GM23248 (cell line): ENCODE measurements at places on chromosomes 6 and 20. TPM values are rescaled to one million over a fixed set of nuclear protein-coding genes. Genes with fewer than 3 reads are reported as not detected.

DNA sequence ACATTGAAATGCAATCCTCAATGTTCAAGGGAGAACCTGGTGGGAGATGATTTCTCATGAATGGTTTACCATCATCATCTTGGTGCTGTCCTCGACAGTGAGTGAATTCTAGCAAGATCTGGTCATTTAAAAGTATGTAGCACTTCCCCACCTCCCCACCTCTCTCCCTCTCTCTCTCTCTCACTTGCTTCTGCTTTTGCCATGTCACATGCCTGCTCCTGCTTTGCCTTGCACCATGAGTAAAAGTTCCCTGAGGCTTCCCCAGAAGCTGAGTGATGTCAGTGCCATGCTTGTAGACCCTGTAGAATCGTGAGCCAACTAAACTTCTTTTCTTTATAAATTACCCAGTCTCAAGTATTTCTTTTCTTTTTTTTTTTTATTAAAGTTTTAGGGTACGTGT, 60.5 kb downstream of the DST start:
- no peak for DNase-seq

- no peak for DNase-seq
These were observed 344.5 kb downstream of the KIF16B start for GRCh38 chr20:16228722-16229121.

DNA sequence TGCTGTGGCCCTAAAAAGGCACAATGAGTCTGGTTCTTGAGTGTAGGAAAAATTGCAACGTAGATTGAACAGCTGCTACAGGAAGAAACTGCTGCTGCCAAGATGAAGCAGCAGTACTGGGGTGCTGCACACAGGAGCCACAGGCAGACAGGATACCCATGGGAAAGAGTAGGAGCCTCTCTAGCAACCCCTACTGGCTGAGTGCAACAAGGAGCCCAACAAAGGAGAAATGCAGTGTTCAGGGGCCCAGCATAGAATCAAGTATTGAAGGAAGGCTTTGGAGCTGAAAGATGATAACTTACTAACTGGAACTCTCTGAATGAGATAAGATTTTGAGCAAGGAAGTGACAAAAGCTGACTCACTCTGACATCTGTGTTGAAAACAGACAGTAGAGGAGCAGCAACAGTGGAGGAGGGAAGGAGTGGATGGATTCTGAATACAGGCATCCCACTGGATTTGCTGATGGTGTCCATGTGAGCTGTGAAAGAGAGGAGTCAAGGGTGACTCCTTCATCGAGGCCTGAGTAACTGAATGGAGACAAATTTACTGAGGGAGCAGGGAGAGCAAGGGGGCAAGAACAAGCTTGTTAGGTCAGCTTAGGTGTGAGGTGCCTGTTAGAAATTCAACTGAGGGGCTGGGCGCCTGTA, 534.7 kb upstream of the JARID2 start:
- DNase-seq: peak; percentile 91

The ERGIC3 gene
- 345 and 477 TPM in 2 replicates for total RNA-seq

DNA sequence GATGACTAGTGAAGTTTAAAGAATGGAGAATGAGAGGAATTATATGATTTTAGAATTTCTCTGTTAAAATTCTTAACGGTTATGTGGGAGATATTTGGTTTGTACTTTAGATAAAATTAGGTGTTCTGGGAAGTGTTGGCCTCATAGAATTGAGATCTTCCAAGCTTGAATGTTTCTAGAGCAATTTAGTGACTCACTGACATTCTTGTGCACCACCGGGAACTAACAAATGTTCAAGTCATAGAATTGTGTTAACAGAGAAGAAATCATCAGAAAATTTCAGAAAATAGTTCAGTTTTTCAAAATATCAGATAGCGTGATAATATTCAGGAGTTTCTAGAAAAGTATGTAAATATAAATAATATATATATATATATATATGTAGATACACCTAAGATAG, 67.9 kb upstream of the BMP5 start:
- DNase-seq: peak; percentile 77

DNA sequence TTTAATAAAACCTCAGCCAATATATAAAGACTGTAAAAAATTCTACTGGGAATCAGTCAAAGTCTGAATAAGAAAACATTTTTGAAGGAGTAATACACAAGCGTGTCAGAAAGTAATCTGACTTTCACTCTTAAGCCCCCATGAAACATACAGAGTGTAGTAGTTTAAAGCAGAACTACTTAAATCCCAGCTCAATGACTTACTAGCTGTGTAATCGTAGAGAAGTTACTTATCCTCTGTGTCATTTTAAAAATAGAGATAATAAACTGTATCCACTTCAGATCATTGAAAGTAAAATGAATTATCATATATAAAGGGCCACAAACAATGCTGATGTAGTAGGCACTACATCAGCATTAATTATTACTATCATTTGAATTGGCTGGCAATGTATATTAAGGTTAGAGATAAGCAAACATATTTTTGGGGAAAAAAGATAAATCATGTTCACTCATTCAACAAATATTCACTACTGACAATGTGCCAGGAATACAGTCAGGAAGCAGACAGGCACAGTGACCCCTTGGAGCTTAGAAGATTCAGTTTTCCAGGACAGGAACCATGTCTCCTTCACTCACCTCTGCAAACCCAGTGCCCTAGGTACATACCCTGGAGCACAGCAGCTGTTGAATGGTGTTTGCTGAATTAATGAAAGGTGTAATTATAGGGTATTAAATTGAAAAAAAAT, 14.4 kb downstream of the REPS1 start:
- peak; percentile 64 for DNase-seq

The RGS17 gene
- total RNA-seq: 0.25 and 1.1 TPM in 2 replicates

- DNase-seq: no peak
These were observed 123.2 kb upstream of the TMEM170B start for GRCh38 chr6:11414176-11414963.

DNA sequence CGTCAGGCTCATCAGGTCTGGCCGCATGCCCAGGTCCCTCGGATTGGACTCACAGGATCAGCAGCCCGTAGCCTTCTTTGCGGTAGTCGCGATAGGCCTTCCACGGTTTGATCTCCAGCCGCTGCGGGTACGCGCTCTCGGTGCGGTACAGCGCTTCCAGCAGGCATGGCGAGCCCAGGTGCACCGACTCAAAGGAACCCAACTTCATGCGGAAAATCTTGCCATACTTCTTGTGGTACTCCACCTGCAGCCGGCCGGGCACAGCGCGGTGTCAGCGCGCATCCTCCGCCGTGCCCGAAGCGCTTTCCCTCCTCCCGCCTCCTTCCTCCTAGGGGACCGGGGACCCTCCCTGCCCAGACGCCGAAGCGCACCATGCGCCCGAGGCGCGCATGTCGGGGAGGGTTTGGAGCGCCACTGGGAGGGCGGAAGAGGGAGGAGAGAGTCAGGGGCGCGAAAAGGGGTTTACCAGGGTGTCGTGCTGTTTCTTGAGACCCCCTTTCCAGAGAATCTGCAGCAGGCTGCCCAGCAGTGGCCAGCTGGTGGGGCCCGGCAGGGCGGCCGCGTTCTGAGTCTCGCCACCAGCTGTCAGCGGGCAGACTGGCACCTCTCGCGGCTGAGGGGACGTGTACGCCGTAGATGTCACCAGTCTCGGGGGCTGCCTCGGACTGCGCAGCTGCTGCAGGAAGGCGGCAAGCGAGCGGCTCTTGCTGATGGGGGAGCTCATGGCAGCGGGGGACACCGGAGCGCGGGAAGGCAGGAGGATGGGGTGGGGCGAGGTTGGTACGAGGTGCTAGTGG, 732 bp downstream of the CYP24A1 start:
- DNase-seq: peak; percentile 33

The DLK2 gene
- total RNA-seq: 0.51 and 0.76 TPM in 2 replicates

GRCh38 chr6:155158030-155158843, 105.6 kb upstream of the CLDN20 start:
- peak; percentile 75 for DNase-seq

GRCh38 chr6:12001004-12001705, 11.0 kb upstream of the HIVEP1 start:
- DNase-seq: peak; percentile 63

DNA sequence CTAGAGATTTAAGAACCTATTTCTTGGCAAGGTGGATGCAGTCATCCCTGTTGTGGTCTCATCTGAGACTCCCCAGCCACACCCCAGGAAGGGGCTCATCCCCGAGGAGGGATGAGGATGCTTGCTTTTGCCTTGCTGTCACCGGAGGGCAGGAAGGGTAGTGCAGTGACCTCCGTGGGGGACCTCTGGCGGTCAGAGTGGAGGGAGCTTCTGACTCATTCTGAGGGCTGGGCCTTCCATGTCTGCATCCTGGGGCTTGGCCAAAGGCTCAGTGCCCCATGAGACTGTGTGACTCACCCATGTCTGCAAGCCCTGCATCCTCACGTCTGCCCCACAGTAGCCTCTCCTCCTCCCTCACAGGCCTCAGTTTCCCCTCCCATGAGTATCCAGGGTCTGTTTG, 38.7 kb downstream of the UQCC2 start:
- peak; percentile 99 for DNase-seq

The FOXQ1 gene
- under 0.01 TPM in 1 of 2 replicates, not detected in the other for total RNA-seq

The VARS2 gene
- total RNA-seq: 11.9 and 20.8 TPM in 2 replicates

The SIRPD gene
- total RNA-seq: not detected in 2 replicates

- peak; percentile 63 for DNase-seq
These were observed 154.4 kb downstream of the TMEM200A start for GRCh38 chr6:130520221-130520620.
